Urinary bladder (tissue), 4 donors: ENCODE measurements at places on chromosomes 16 and 17.
A peak's percentile ranks its signal among the peaks of the same experiment; 100 is the strongest.

GRCh38 chr16:58049232-58050185, 24.0 kb downstream of the MMP15 start:
- DNase-seq = no peak

DNA sequence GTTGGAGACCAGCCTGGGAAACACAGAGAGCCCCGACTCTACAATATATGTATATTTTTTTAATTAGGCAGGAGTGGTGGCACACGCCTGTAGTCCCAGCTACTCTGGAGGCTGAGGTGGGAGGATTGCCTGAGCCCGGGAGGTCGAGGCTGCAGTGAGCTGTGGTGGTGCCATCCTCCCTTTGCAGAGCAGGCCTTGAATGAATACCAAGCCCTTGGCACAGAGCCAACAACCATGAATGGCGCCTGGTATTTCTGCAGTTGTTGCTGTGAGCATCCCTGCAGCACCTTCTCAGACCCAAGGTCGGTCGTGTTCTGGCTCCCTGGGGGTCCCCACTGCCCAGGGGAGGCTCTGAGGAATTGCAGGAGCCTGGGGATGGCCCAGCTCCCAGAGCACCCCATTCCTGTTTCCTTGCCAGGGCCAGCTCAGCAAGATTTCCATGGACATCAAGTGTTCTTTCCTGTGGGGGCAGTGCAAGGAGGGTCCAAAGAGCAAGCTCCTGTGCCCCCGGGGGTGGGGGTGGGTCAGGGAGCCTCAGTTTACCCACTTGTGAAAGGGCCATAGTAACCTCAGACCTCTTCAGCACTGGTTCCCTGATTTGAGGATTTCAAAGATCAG, 25.6 kb upstream of the RMI2 start:
- no peak for DNase-seq

DNA sequence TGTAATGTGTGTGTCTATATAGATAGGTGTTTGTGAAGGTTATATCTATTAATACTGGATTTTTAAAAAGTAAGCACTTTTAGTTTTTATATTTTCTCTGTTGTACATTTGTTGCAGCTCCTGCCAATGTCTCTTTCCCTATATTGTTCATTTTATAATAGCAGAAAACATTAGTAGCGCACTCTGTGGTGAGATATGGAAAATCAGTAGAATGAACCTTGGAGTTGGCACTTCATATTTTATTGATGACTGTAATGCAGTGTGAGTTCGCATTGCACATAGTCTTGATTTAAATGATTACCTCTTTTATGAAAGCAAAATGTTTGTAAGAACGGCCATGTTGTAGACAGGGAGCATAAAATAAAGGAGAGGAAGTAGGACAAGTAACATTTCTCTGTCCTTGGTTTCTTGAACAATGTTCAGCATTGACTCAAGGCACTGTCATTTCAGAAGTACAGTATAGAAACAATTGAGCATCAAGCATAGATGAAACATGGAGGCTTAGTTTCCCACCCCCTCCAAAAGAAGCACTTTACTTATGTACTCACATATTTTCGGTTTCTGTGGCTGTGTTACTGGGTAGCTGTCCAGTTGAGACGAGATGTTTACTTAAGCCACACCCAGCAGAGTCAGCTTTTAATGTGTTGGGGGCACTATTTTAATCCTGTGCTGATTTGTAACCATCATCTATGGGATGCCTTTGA, 74.0 kb downstream of the TANC2 start:
- no peak for DNase-seq

- DNase-seq = no peak
Measured at GRCh38 chr16:83402967-83403366, 404.8 kb upstream of the HSBP1 start.

DNA sequence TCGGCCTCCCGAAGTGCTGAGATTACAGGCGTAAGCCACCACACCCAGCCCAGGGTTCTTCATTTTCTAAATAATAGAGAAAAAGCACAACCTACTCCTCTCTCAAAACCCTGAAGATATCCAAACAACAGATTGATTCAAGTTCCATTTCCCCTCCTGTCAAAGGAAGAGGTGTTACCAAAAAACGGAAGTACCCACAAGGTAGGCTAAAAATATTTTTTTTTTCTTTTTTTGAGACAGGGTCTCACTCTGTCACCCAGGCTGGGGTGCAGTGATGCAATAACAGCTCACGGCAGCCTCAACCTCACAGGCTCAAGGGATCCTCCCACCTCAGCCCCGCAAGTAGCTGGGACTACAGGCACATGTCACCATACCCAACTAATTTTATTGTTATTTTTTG, 18.9 kb downstream of the UTP6 start:
- DNase-seq = no peak

GRCh38 chr16:4332083-4332482, 16.2 kb downstream of the GLIS2 start:
- no peak for DNase-seq

- no peak for DNase-seq
Measured at GRCh38 chr17:30226878-30227277, 8.6 kb downstream of the SLC6A4 start.

GRCh38 chr17:52297230-52298010, 138.9 kb upstream of the CA10 start:
- DNase-seq = no peak

GRCh38 chr16:69371564-69371963, 14.2 kb downstream of the TERF2 start:
- DNase-seq = no peak

DNA sequence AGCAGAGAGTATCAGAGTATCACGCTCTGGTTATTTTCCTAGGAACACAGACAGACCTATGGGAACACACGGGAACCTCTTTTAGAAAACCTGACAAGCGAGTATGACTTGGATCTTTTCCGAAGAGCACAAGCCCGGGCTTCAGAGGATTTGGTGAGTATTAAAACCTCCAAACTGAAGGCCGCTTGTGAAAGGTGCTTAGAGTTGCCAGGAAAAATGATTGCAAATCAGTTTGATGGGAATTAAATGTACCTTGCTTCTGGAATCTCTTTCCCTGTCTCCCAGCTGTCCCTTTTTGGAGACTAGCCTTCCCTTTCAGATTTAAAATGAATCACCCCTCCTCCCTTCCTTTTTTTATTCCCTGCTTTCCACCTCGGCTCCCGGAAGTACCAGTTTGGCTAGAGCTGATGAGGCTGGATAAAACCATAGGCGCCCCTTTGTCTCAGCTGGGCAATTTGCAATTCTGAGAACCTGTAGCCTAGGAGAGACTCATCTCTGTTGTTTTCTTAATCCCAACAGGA, 27.3 kb downstream of the KAT7 start:
- DNase-seq = no peak

DNA sequence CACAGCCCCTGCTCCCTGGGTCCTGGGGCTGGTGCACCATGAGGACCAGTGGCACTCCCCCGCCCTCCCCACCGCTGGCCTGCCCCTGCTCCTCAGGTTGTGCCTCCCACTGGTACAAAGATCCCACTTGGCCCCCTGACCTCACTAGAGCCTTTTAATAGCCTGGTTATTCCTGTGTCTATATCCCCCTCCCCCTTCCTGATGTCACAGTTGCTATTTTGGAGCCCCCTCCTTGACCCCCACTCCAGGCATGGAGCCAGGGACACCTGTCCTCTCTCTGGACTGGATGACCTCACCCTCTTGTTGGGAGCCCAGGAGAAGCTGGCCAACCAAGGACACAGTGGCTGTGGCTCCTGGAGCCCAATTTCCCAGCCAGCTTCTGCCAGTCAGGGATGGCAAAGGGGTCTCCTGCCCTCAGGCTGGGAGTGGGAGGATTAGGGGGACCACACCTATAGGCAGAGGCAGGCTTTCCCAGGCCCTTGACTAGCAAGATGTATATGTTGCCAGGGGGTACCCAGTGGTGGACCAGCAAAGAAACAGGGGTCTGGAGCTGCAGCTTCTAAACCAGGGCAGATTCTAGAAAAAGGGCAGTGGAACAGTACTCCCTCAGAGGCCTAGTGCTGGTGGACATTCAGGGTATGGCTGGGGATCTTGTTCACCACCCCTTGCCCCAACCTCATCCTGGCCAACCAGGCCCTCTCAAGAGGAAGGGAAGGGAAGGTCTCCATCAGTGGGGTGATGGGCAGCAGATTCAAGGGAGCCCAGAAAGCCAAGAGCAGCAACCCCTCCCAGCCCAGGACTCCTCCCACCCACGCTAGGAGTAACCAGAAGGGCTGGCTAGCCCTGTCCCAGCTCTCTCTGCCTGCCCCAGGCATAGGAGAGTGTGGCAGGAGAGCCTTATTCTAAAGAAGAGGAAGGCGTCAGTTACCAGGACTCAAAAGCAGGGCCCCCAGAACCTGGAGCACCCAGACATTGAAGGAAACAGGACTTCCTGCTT, 10.9 kb downstream of the HDAC5 start:
- DNase-seq = no peak

DNA sequence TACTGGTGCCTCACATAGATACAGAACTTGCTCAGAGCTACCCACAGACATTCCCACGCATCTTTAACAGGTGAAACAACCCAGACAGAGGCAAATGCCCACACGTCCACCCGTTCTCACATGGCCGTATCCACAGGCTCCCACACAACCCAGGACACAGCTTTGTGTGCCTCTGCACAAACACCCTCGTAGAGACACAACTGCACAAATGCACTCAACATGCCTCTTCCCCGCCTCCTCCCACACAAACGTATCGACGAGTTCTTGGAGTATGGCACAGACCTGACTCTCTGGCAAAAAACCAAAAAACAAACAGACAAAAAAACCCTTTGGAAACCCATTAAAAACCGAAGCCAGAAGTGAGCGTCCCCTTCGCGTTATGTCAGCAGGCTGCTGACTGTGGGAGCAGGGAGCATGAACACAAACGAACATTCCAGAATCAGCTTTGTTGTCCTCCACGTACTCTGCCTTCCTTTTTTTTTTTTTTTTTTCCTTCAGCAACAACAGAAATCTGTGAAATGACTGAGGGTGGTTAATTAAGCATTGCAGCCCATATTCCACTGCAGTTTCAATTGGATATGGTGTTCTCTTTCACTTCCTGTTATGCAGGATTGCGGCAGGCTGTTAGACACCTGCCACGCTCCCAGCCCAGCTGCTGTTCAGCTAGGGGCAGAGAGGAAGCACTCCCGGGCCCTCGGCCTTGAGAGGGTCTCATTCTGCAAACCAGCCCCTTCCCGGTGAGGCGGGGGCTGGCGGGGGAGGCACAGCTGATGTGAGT, 313.7 kb downstream of the MAF start:
- DNase-seq = no peak

DNA sequence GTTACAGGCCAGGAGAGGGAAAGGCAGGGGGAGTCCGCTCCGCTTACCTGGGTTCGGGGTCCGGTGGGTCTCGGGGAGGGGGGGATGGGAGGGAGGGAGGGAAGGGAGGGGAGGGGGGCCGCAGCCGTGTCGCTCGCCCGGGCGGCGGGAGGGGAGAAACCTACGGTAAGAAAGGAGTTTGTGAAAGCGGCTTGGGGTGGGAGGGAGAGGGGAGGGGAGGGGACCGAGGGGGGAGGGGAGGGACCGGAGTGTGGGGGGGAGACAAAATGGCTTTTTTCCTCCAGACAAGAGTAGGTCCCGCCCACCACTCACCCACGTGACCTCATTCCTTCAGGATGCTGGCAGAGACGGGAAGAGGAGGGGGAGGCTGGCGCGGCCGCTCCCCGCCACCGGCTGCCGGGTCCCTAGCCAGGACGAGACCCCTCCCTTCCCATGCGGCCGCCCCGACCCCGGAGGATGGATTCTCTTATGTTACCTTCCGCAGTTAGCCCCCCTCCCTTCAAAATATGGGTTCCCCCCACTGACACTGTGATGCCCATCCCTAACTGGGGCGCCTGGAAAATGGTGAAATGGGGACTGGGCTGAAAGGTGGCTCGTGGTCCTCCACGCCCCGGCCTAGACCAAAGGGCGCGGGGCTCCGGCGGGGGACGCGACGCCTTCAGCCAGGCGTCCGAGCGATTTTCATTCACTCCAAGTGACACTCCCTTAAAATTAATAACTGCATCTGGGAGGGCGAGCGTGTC, at the start of gene PCGF2:
TSS of gene PCGF2 (minus strand) at position 188 of the 743 bp plus-strand sequence. CDS start 7,934 bp downstream, outside the sequence.
- peak; percentile 79 for DNase-seq

- no peak for DNase-seq
Measured at GRCh38 chr17:55286681-55287589, 22.2 kb downstream of the HLF start.

GRCh38 chr16:88458039-88458772, 5.1 kb downstream of the ZFPM1 start:
- DNase-seq = no peak

GRCh38 chr16:50709061-50709684, 15.8 kb downstream of the NOD2 start:
- no peak for DNase-seq

DNA sequence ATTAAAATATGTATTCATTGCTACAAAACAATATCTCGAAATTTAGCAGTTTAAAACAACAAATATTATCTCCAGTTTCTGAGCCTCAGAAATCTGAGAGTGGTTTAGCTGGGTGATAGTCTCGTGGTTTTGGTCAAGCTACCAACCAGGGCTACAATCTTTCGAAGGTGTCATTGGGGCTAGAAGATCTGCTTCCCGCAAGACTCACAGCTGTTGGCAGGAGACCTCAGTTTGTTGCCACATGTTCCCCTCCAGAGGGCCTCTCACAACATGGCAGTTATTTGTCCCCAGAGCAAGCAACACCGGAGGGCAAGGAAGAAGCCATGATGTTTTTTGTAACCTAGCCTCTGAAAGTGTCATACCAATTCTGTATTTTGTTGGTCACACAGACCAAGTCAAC, 12.0 kb upstream of the BCAS3 start:
- DNase-seq = no peak

- DNase-seq = no peak
Measured at GRCh38 chr17:8542599-8543502, 87.7 kb downstream of the MYH10 start.

DNA sequence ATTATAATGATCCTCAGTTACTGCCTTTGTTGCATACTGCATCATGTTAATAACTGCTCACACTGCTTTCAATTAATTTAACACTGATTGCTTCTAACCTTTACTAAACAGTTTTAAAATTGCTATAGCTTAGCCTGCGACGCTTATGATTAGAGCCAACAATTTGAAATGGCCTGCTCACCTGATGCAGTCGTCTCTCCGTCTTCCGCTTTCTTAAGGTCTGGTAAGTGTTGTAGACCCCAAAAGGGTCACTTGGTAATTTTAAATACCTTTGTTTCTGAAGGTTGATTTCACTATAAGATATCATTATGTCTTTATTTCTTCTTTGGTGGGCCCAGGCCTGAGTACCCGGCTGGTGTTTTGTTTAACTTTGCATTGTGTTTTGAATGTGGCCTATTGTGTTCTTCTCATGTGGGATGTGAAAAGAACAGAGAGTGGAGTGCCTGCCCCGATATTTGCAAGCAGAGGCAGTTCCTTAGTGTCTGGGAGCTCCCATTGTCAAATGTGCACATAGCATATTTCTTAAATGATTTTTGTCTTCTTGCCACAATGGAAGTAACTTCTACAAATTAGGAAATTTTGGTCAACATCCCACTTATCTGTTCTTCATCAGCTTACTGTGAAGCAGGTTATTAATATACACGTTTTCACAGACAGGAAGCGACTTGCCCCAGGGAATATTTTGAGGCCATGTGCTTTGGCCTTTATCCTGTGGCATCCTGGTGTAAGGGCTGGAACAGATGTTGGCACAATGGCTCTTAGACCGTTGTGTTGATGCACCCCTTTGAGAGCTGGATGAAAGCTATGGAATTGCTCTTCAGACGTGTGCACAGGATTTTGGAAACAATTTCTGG, 2.9 kb downstream of the PHKB start:
- DNase-seq = no peak
